Activated CD4-positive, alpha-beta T cell treated with anti-CD3 and anti-CD28 coated beads, Interleukin-2, amount 50 U/mL, for 16 hours (primary cell): ENCODE measurements at places on chromosomes 6 and 20.

- DNase-seq = peak; percentile 18
Measured at GRCh38 chr6:127190552-127190951, 72.1 kb downstream of the RSPO3 start.

GRCh38 chr6:153729189-153729588, 309.9 kb upstream of the OPRM1 start:
- no peak for DNase-seq

GRCh38 chr6:167898673-167899311, 72.1 kb downstream of the AFDN start:
- DNase-seq = peak; percentile 19

GRCh38 chr6:152748843-152749242, 1.8 kb upstream of the VIP start:
- no peak for DNase-seq
